Left ventricle myocardium inferior (tissue), 1 donor: ENCODE measurements at places on chromosomes 16 and 17.

GRCh38 chr17:6654841-6655731, 3.5 kb downstream of the C17orf100 start:
- DNase-seq, result no peak

DNA sequence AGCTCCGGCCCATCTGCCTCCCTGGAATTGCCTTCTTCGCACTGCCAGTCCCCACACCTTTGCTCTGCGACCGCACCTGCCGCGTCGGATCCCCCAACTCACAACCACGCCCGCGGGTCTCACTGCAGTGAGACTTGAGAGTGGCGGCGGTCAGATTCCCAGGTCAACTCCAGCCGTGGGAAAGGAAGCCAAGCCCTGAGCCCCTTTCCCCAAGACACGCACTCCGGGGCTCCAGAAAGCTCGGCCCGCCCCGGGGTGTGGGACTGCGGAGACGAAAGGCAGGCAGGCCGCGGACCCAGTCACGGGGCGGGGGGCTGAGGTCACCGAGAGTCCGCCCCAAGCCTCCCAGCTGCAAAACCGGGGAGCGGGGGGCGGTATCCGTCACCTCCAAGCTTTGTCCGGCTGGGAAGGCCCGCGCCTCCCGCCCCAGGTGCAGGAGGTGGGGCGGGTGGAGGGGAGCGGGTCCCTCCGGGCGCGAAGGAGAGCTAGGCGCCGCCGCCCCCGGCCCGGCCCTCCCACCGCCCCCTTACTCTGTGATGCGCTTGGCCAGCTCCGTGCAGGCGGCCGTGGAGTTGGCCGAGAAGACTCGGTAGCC, 615 bp downstream of the PRPSAP1 start:
- DNase-seq, result peak; percentile 36

DNA sequence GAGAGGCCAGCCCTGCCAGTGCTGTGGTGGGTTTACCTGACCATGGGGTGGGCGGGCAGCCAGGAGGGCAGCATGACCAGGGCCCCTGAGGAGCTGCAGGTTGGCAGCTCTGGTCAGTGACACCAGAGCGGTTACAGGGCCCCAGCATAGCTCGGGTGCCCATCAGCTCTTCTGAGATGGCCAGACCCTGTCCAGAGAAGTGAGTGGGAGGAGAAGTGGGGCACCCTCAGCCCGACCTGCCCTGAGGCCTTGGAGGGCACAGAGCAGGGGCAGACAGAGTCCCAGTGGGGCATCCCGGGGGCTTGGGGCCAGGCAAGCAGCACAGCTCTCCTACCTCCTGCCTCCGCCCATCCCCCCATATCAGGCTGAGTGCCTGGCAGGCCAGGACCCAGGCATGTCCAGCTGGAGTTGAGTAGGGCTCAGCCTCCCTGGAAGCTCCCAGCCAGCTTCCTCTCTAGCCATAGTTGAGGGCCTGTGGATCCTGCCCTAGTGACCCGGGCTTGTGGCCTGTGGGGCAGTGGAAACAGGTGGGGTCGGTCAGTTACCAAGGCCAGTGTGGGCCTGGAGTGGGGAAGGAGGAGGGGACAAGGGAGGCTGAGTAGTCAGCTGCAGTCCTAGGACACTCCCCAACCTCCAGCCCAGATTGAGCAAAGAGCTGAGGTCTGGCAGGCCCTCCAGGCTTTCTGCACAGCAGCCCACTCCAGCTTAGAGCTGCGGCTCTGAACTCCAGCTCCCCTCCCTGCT, 83.5 kb downstream of the AMFR start:
- DNase-seq, result no peak

DNA sequence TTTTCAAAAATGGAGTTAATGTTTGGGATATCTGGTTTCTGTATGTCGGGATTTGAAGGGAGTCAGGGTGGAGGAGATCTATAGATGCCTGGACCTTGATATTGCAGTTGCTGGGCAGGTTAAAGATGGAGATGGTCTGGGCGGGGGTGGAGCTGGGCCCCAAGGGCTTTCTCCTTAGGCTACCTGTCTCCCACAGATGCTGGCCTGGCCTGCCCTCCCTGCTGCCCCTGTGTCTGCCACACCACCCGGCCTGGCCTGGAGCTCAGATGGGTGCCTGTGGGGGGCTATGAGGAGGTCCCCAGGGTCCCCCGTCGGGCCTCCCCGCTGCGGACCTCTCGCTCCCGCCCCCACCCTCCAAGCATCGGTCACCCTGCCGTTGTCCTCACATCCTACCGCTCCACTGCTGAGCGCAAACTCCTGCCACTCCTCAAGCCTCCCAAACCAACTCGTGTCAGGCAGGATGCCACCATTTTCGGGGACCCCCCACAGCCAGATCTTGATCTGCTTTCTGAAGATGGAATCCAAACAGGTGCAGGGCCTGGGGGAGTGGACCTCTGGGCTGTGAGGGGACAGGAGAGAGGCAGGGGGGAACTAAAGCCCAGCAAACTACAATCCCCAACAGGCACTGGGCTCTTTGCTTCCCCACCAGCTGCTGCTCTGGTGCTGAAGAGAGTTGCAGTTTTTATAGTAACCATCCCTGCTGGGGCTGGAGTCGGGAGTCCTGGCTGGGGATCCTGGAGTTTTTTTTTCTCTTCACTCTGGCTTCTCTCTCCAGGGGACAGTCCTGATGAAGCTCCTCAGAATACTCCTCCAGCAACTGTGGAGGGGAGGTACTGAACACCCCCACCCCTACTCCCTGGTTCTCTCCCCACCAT, 2.9 kb downstream of the ARHGEF15 start:
- no peak for DNase-seq

- DNase-seq, result no peak
Observed at GRCh38 chr17:81418710-81419318, 23.6 kb downstream of the BAHCC1 start.

GRCh38 chr17:14201021-14201987, 35.4 kb downstream of the CDRT15 start:
- no peak for DNase-seq

DNA sequence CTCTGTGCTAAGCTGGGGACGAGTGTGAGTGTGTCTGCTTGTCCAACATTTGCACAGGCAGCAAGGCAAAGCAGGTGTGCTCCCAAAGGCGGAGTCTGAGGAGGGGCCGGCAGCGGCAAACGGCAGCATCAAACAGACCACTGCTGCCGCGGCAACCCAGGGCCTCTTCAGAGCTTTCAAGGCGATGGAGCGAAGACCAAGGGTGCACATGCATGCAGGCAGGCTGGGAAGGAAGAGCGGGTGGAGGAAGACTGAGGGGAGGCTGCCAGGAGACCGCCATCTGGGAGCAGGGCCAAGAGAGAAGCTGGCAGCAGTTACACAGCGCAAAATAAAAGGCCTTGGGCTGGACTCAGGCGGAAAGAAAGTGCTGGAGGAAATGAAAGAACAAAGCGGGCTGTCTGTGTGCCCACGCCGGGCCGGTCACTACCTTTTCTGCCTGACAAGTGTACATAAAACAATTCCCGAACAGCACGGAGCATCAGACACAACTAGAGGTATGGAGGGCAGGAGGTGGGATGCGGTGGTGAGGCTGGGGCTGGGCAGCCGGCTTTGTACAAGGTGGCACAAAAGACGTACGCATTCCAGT, 8.5 kb downstream of the TIMM22 start:
- peak; percentile 74 for DNase-seq

DNA sequence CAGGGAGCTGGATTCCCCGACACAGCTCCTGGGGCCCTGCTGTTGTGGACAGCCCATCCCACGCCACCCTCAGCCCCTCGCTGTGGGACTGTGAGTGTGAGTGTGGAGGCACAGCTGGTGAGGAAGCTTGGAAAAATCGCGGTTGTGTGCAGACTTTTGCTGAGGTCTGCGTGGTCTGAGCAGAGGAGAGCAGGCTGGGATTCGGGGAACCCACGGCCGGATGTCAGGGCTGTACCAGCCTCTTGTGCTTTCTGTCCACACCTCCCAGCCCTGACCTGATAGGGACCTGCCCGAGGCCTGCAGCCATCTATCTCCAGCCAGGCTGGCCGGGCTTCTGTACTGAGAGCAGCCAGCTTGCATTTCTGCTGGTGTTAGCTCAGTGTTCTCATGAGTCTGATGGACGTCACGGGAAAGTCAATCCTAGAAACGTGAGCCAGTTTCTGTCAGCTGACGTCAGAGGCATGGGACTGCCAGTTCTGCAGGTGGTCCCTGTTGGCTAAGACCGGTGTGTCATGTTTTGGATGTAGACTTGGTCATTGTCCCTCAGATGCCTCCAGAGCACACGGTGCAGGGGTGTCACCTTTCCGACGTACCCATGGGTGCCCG, 72.8 kb upstream of the ZNF750 start:
- DNase-seq, result peak; percentile 44

GRCh38 chr16:68948230-68948910, 105.0 kb downstream of the TANGO6 start:
- DNase-seq, result no peak

- no peak for DNase-seq
Observed at GRCh38 chr17:17910060-17910459, 62.1 kb downstream of the TOM1L2 start.

GRCh38 chr17:75113798-75114551, 4.2 kb downstream of the ARMC7 start:
- peak; percentile 86 for DNase-seq

GRCh38 chr16:82317411-82318167, 147.6 kb upstream of the MPHOSPH6 start:
- no peak for DNase-seq

DNA sequence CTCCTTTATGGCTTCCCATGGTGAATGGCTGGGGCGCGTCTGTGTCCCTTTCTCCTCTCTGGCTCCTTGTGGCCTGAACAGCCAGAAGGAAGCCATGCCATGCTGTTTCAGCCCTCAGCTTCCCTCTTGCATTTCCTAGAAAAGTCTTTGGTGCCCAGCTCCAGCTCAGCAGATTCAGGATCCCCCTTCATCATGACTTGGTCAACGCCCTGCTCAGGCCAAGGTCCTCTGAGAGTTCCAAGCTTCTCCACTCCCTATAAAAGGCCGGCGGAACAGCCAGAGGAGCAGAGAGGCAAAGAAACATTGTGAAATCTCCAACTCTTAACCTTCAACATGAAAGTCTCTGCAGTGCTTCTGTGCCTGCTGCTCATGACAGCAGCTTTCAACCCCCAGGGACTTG, at the start of gene CCL13:
Gene CCL13, plus strand, starts transcription at position 287 of the 400 bp plus-strand sequence. Its CDS starts 47 bp downstream, at position 334.
- no peak for DNase-seq

- no peak for DNase-seq
Observed at GRCh38 chr16:75593308-75593707, 27.1 kb downstream of the GABARAPL2 start.

GRCh38 chr17:50469208-50469605, 527 bp upstream of the CHAD start:
- DNase-seq, result no peak

- no peak for DNase-seq
Observed at GRCh38 chr16:12958366-12958765, 57.0 kb downstream of the SHISA9 start.

GRCh38 chr16:69554495-69554894, 11.3 kb upstream of the NFAT5 start:
- no peak for DNase-seq

DNA sequence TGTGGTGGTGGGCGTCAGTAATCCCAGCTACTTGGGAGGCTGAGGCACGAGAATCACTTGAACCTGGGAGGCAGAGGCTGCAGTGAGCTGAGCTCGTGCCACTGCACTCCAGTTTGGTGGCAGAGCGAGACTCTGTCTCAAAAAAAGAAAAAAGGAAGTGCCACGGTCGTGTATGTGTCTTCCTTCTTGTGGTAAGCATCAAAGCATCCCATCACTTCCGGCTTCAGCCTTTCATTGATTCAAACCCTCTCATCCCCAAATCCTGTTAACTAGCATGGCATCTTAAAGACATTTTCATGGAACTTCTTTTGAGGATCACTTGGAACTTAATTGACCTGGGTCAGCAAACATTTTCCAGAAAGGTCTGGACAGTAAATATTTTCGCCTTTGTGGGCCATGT, 126.2 kb downstream of the CPPED1 start:
- no peak for DNase-seq

GRCh38 chr17:75776386-75777295, 8.0 kb upstream of the UNK start:
- no peak for DNase-seq

DNA sequence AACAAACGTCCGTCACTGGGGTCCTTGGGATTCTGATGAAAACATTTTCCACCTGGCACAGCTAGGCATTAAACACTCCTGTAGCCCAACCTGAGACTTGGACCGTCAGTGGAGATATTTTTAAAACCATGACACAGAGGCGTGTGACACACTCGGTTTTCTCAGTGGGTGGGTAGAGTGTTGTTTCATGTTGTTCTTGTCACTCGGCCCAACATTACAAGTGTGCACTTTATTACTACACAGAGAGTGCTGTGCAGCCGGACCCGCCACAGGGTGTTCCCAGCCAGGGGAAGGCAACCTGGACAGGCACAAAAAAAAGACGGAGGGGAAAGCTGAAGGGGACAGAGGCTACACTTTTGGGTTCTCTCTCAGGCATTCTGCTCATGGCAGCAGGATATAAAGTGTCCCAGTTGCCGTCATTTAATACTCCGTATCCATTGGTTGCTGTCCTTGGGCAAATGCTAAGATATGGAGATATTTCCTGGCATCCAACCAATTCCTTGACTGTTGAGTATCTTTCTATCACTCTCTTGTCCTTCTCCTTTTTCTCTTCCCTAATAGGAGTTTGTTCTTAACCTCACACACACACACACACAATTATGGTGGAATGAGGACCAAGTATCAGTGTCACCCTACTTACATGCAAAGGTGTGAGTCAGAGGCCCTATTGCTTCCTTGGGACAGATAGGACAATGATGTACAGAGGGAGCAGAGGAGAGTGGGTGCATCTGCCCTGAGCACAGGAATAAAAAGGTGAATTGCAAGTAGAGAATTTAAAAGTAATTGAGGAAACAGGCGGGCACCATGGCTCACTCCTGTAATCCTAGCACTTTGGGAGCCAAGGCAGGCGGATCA, 154.1 kb upstream of the SOX9 start:
- peak; percentile 27 for DNase-seq

DNA sequence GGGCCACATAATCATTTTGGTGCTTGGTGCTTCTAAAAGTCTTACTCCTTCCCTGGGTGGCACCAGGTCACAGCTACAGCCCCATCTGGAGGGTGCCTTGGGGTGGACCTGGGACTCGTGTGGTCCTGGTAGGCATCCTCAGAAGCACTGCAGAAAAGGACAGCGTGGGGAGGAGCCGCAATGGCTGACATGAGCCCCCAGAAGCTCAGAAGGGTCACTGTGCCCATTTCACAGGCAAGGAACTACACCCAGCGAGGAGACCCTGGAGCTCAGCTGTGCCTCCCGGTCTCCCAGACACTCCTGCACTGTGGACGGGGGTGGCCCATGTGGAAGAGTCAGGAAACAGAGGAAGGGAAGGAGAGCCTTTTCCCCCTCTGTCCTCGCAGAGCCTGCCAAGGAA, 26.4 kb downstream of the C17orf100 start:
- no peak for DNase-seq
